ENCODE measurements at places on chromosomes 2 and 18.

GRCh38 chr2:122905431-122905830 is 1119.7 kb upstream of the CNTNAP5 start:
- DNase-seq: no peak

DNA sequence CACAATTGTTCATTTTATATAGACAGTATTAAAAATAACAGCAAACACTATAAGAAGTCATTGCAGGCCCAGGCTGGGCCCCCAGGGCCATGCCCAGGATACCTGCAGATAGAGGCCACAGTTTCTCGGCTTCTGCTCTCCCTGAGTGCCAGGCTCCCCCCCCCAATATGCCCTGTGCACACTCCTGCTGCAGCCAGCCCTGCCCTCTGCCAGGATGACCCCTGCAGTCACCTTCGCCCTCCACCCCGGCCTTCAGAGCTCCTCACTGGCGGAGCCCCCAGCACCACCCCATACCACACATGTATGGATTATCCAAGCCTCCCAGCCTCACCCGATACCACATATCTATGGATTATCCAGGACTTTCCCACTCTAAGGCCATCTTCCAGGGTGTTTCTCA is 104.5 kb downstream of the TPO start:
- no peak for DNase-seq

DNA sequence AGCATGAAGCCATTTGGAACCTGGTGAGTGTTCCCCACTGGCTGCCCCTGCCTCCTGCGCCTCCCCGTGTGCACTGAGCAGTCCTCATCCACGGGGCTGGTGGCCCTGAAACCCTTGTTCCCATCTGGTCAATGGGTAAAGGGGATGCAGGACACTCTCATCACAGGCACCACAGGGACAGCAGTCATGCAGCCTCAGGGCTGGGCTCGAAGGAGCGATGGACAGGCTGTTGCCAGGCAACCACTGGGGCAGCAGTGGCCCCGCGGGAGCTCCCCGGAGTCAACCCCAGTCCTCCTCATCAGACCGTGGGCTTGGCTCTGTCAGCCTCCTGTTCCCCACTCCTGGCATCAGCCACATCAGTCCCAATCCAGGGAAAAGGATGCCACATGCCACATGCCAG is 509.5 kb downstream of the EIPR1 start:
- DNase-seq: no peak

DNA sequence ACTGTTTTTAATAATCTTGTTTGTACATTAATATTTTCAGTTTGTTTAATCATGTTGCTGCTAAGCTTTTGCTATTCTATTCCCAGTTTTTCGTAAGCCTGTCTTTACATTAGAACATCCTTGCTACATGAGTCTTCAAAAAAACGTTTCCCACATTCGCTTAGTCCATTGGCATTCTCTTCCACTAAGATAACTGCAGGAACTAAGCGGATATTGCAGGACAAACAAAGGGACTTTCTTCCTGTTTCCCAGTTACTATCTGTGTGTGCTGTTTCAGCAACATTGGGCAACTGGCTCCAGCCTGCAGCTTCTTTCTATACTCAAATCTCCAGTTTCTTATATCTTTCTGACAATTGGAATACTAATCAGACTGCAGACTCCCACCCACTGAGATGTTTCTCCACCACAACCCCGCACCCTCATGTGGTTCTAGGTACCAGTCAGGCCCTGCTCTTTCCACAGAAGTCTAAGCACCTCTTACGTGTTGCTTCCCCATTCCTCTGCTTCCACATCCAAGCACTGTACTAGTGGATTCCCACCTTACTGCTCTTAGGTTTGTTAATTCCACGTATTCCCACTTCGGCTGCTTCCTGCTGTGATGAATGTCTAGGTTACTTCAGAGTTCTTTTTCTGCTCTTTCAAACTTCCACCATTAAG is 420.3 kb downstream of the LRRTM4 start:
- no peak for DNase-seq

GRCh38 chr18:5997361-5997760 is 102.0 kb upstream of the TMEM200C start:
- DNase-seq: no peak

- no peak for DNase-seq
Observed at GRCh38 chr2:198448789-198449188, 644.4 kb downstream of the PLCL1 start.

DNA sequence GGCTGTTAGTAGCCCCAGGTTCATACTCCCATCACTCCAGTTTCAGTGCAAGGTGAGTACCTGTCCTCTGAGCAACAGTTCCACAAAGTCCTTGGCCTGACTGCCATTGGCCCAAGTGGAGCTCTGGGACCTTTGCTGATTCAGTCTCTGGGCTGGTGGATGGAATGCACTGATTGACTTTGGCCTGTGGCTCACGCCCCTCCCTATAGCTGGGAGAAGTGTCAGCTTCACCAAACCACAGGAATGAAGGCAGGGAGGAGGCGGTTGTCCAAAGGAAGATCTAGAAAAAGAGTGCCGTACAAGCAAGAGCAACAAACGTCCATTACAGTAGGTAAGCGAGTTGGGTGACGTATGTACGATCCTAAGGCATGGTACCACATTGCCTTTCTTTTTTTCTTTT is 34.0 kb downstream of the QPCT start:
- no peak for DNase-seq

DNA sequence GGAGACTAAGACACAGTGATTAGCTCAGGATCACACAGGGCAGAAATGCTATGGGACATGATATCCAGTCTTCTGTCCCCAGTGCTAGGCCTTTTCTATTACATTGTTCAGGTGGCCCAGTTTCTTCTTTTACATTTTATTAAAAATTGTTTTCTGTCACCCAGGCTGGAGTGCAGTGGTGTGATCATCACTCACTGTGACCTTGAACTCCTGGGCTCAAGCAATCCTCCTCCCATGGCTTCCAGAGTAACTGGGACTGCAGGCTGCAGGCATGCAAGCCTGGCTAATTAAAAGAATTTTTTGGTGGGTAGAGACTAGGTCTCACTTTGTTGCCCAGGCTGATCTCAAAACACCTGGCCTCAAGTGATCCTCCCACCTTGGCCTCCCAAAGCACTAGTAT is 15.4 kb downstream of the PDK1 start:
- no peak for DNase-seq

DNA sequence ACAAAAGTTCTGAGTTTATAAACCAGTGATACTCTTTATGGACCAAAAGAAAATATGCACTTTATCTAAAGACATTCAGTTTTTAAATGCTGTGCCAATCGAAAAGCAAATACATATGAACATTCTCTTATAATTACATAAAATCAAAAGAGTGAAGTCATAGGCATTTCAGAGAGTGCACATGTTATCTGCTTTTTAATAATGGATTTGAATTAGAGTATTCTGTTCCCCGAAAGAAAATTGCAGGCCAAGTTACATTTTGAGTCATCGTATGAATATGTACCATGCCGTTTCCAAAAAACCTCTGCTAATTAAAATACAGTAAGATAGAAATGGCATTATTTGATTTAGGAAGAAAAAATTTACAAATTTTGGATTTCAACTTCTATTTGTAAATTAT is 565.7 kb downstream of the ZEB2 start:
- DNase-seq: no peak

GRCh38 chr2:111068435-111069058 is 52.2 kb upstream of the BCL2L11 start:
- DNase-seq: peak; percentile 10

GRCh38 chr2:145012214-145012670 is 492.3 kb upstream of the ZEB2 start:
- peak; percentile 27 for DNase-seq

- DNase-seq: no peak
Observed at GRCh38 chr2:113872201-113872600, 17.7 kb upstream of the ACTR3 start.

DNA sequence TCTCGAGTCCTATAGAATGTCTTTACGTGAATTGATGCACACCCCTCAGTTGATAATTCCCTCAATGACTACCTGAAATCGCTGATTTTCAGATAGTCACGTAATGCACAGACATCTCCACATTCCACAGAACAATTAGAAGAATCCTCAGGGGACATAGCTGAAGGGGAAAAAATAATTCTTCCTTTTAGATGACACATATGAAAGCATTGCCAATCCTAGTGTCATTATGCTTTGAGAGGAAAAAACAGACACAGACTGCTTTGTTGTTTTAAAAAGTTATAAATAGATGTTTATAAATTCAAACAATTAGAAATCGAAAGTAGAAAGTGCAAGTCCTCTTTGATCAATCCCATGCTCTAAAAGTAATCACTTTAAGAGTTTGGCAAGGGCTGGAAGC is 100.6 kb upstream of the FN1 start:
- DNase-seq: no peak

- DNase-seq: no peak
Observed at GRCh38 chr2:238785528-238785860, 62.4 kb upstream of the TWIST2 start.

- no peak for DNase-seq
Observed at GRCh38 chr2:190149908-190150307, 87.4 kb upstream of the MSTN start.

DNA sequence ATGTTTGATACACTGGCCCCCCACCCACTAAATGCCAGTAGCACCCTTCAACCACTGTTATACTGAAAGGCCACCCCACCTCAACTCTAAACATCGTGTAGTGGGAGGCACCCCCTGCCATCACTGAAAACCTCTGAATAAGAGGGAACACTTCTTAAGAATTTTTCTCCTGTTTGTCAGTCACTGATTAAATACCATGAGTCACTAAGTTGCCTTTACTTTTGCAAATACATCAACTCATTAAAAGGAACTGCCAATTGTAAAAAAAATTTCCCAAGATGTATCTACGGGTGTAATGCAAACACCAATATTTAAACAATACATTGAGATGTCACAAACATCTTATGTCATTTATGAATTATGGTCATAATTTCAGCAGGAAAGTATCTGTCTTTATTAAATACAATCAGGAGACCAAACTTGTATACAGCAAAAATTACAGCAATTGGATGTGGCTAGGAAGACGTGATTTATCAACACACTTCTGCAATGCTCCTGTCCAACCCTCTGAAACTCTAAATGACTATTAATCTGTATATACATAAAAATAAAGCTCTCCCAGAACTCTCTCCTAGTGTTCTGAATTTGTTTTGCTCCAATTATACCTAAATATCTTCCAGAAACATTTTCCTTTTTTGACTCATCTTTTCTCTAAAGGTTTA is 144.1 kb upstream of the STK17B start:
- DNase-seq: no peak

GRCh38 chr2:191114403-191114886 is 36.3 kb downstream of the STAT4 start:
- DNase-seq: no peak

DNA sequence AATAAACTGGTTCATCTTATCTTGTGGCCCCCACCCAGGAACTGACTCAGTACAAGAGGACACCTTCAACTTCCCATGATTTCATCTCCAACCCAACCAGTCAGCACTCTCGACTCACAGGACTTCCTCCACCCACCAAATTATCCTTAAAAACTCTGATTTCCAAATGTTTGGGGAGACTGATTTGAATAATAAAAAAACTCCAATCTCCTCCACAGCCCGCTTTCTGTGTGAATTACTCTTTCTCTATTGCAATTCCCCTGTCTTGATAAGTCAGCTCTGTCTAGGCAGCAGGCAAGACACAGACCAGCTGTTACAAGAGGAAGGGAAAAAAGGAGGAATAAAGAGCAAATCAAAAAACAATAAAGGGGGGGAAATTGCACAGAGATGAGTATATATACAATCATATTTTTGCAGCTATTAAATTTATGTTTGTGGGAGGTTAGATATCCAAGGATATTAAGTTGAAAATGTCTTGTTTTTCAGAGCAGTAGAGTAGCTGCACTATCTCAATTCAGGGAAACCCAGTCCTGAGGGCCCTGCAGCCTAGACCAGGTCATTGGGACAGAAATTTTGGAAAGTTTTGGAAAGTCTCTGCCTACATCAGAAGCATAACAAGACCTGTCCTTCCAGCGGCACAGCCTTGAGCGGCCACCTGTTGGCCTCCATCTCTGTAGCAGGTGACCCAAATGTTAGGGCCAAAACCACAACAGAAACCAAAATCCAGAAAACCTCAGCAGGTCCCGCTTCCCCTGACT is 32.8 kb upstream of the SIGLEC15 start:
- no peak for DNase-seq

GRCh38 chr2:147364597-147364996 is 480.2 kb upstream of the ACVR2A start:
- DNase-seq: no peak

DNA sequence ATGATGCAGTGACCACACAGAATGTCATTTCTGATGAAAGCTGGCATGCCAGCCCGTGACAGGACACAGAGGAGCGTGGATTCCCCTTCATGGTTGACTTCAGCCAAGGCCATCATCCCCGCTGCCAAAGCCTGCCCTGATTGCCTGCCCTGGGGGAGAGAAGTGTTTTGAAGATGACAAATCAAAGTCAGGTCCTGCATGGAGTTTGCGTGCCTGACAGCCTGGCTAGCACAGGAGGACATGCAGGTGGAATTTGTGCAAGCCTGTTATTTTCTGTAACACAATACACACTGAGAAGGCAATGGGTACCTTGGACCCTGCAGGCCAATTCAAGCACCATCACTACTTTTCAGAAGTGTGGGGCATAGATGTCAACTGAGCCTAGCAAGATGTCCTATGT is 5.4 kb upstream of the IL1R2 start:
- no peak for DNase-seq

DNA sequence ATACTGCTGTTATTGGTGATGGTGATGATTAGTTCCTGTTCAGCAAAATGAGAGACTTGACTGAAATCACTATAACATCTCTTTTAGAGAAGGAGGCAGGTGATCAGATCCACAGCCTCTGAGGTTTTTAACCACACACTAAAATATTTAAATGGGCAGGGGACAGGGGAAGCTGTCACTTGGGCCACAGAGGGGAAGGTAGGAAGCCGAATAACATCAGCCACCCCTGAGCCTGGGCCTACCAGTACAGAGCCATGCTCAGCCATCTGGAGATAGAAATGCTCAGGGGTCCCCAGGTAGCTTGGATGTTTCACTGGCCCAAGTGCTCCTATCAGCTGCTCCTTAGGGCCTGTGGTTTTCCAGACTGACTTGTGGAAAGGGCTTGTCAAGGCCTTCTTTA is 122.3 kb downstream of the MRO start:
- DNase-seq: no peak

DNA sequence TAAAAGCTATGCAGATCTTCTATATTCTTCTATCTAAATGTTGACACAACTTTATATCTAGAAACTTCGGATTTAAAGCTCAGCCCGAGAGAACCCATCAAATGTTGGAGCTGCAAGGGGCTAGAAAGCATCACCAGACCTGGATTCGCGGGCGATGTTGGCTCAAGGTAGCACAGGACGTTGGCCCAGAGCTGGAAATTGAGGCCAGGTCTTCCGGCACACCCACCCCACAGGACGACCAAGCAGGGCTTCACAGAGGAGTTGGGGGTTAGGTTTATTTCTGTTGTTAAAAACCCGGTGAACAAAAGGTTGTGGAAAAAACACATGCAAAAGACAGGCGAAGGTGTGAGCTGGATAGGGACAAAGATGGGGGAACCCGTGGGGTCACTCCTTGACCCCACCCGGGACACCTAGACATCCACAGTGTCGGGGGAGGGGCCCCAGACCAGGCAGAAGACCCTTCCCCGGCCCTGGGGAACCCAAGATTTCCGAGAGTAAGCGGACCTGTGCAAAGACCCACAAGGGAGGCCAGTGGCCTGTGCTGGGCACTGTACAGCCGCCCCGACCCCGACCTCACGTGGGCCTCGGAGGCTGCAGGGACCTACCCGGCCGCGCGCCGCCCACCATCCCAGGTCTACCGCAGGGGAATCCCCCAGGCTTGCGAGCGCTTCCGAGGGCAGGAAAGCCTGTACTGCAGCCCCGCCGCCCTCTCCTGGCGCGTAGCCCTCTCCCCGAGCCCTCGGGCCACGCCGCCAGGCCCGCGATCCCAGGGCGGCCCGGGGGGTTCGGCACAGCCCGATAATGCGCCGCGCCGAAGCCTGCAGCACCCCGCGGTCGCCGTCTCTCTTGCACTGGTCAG is 1.8 kb upstream of the AGBL5 start:
- DNase-seq: no peak
